Adrenal gland (tissue), 19 donors: ENCODE measurements at places on chromosomes 2 and 18.

DNA sequence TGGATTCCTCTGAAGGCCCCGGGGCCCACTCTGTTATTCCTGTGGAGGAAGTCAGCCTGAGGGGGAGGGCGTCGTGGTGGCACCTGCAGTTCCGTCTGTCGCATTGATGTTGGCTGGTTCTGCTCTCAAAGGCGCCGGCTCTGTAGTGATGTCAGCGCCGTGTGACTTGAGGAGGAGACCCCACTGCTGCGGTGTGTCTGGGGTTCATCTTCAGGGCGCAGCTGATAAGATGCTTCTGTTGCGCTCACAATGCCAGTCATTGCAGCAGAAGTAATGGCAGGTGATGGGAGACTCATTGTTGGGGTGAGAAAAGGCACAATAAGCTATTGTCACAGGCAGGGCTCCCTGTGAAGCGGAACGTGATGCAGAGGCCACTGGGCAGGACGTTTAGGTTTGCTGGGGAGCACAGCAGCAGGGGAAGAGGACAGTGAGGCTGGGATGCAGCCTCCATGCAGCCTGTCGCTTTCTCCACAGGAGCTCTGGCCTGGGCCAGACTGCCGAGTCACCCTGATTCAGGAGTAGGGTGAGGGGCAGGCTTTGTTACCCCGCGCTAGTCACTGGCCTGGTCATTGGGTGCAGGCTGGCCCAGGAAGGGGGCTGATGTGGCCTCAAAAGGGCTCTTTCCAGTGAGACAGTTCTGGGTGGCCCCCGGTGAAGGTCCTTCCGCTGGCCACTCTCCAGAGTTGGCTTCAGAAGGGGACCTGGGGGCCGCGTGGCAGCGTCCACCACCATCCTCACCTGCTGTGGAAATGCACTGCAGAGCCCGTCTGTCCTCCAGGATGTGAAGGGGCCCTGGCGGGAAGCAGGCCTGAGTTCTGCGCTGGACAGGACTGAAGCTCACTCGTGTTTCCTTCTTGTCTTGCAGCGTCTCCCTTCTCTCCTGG is 42.9 kb downstream of the SH3BP4 start:
- H3K4me3 ChIP-seq = no peak overlapping the region
- H3K4me1 ChIP-seq = no peaks in the 10 kb centered on the region
- no peaks in the 10 kb centered on the region for H3K36me3 ChIP-seq
- no peak overlapping the region for H3K27ac ChIP-seq

GRCh38 chr18:50297621-50298442 is 10.3 kb upstream of the CXXC1 start:
- H3K4me1 ChIP-seq = peaks cover 7% of the 10 kb centered on the region
- H3K27me3 ChIP-seq = peaks cover 3% of the 10 kb centered on the region
- peak overlapping the region; percentile 58 for H3K4me3 ChIP-seq
- H3K27ac ChIP-seq = peak overlapping the region; percentile 11
- peak; percentile 87 for DNase-seq

GRCh38 chr2:150327564-150328489 is 159.6 kb downstream of the RND3 start:
- no peaks in the 10 kb centered on the region for H3K27me3 ChIP-seq
- no peak for DNase-seq
- H3K4me3 ChIP-seq = no peak overlapping the region
- no peak overlapping the region for H3K27ac ChIP-seq

DNA sequence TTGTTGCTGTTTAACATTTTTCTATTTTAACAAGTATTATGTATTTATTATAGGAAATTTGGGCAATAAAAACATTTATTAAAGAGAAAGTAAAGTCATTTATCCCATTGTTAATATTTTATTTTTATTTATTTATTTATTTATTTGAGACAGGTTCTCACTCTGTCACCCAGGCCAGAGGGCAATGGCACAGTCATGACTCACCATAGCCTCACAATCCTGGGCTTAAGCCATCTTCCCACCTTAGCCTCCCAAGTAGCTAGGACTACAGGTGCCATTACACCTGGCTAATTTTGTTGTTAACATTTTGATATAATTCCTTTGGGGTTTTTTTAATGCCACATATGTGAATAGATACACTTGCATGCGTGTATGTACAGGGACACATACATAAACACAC is 165.9 kb upstream of the STON1 start:
- no peaks in the 10 kb centered on the region for H3K27me3 ChIP-seq
- H3K4me1 ChIP-seq = no peaks in the 10 kb centered on the region
- no peak for DNase-seq
- H3K36me3 ChIP-seq = no peaks in the 10 kb centered on the region
- no peak overlapping the region for H3K4me3 ChIP-seq

- H3K4me3 ChIP-seq = no peak overlapping the region
- H3K4me1 ChIP-seq = no peaks in the 10 kb centered on the region
- H3K36me3 ChIP-seq = no peaks in the 10 kb centered on the region
- no peak for DNase-seq
- no peaks in the 10 kb centered on the region for H3K27me3 ChIP-seq
- H3K27ac ChIP-seq = no peak overlapping the region
These were observed 1.3 kb downstream of the NT5C1B start for GRCh38 chr2:18588049-18588448.

DNA sequence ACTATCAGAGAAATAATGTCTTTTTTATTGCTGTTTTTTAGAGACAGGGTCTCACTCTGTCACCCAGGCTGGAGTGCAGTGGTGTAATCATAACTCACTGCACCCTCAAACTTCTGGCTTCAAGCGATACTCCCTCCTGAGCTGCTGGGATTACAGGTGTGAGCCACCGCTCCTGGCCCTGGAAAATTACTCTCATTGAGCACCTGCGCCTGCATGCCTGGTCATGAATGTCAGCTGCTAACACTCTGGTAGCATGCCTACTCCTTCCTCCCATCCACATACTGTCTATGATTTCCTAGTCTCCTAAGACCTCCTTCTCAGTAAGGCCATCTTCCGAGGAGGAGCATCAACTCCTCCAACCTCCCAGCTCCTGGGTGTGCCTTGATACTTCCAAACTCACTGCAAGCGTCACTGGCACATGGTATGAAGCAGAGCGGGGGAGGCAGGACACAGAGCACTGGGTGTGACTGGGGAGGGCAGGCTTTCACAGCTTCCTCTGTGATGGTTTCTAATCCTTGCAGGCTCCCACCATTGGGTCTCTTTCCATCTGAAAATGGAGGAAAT is 1.6 kb upstream of the MAP2 start:
- H3K4me3 ChIP-seq = no peak overlapping the region
- DNase-seq = no peak
- H3K27me3 ChIP-seq = no peaks in the 10 kb centered on the region
- no peaks in the 10 kb centered on the region for H3K36me3 ChIP-seq

DNA sequence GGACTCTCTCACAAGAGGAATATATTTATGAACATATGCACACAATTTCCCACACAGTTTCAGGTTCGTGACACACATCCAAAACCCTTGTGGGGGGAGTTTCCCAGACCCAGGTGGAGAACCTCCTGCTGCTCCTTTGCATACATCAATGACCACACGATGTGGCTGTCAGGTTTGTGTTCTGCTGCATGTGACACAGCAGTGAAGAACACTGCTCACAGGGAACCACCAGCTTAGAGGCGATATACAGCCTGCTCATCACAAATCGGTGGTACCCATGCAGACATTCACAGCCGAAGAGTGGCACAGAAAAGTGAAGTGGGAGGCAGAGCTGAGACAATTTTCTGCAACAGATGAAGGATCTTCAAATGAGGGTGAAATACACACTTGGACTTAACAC is 175.6 kb upstream of the ZFP36L2 start:
- H3K4me3 ChIP-seq = no peak overlapping the region
- H3K4me1 ChIP-seq = peaks cover 54% of the 10 kb centered on the region
- H3K27me3 ChIP-seq = no peaks in the 10 kb centered on the region
- H3K36me3 ChIP-seq = no peaks in the 10 kb centered on the region

GRCh38 chr18:22182884-22183697 is 13.7 kb downstream of the GATA6 start:
- no peak for DNase-seq
- no peaks in the 10 kb centered on the region for H3K27me3 ChIP-seq
- peaks cover 72% of the 10 kb centered on the region for H3K36me3 ChIP-seq
- H3K27ac ChIP-seq = peak overlapping the region; percentile 97
- no peak overlapping the region for H3K4me3 ChIP-seq

- DNase-seq = no peak
- no peak overlapping the region for H3K27ac ChIP-seq
- H3K4me1 ChIP-seq = no peaks in the 10 kb centered on the region
- no peaks in the 10 kb centered on the region for H3K36me3 ChIP-seq
These were observed 332.7 kb upstream of the POU3F3 start for GRCh38 chr2:104521247-104521646.

DNA sequence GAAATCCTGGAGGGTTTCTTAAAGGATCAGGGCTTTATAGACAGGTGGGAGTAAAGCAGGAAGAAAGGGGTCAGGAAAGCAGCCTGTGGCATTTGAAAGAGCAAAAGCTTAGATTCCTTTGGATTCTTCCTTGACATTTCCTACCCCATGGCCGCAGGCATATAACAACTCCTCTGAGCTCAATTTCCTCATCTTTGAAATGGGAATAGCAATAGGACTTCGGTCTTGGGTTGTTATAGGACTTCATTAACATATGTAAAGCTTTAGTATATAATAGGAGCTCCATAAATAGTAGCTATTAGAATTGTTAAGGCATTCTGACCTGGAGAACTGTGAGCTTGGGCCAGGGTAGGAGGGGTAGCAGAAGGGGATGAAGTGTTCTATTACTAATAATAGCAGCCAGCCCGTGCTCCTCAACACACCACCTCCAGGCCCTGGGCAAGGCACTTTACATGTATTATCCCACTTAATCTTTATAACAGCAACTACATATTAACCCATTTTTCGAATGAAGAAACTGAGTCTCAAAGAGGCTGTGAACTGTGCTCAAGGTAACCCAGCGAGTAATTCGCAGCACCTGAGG is 10.6 kb downstream of the ZFP36L2 start:
- H3K27me3 ChIP-seq = no peaks in the 10 kb centered on the region
- H3K4me1 ChIP-seq = peaks cover 27% of the 10 kb centered on the region
- H3K4me3 ChIP-seq = no peak overlapping the region
- H3K27ac ChIP-seq = no peak overlapping the region
- no peaks in the 10 kb centered on the region for H3K36me3 ChIP-seq
- DNase-seq = no peak

- H3K4me1 ChIP-seq = no peaks in the 10 kb centered on the region
- no peak for DNase-seq
- no peak overlapping the region for H3K4me3 ChIP-seq
- H3K27ac ChIP-seq = no peak overlapping the region
These were observed 4.8 kb downstream of the NT5C1B start for GRCh38 chr2:18584608-18584954.

GRCh38 chr2:173370198-173370597 is 15.5 kb downstream of the CDCA7 start:
- H3K4me1 ChIP-seq = no peaks in the 10 kb centered on the region
- H3K36me3 ChIP-seq = no peaks in the 10 kb centered on the region
- H3K27me3 ChIP-seq = no peaks in the 10 kb centered on the region
- no peak for DNase-seq
